Stimulated activated CD8-positive, alpha-beta memory T cell treated with anti-CD3 and anti-CD28 coated beads, Interleukin-2, amount 100 ng/mL, for 1 hour (primary cell): ENCODE measurements at places on chromosomes 2 and 18.

GRCh38 chr2:108575132-108575966, 41.1 kb downstream of the LIMS1 start:
- DNase-seq = no peak

DNA sequence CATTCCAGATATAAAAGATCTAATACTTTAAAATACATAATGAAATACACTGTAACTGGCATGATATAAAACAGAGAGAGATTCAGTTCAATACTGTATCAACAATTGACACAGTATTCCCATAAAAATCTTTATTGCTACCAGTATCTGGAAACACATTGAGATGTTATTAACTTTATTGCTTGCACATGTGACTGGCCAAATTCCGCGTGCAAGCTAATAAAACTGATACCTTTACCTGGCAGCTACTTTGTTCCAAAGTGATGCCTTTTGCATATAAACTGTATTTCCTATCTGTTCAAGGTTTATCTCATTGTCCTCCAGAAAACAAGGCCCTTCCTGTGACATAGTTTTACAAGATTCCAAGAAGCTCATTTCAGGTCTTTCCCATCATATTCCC, 15.4 kb upstream of the REG1B start:
- no peak for DNase-seq

DNA sequence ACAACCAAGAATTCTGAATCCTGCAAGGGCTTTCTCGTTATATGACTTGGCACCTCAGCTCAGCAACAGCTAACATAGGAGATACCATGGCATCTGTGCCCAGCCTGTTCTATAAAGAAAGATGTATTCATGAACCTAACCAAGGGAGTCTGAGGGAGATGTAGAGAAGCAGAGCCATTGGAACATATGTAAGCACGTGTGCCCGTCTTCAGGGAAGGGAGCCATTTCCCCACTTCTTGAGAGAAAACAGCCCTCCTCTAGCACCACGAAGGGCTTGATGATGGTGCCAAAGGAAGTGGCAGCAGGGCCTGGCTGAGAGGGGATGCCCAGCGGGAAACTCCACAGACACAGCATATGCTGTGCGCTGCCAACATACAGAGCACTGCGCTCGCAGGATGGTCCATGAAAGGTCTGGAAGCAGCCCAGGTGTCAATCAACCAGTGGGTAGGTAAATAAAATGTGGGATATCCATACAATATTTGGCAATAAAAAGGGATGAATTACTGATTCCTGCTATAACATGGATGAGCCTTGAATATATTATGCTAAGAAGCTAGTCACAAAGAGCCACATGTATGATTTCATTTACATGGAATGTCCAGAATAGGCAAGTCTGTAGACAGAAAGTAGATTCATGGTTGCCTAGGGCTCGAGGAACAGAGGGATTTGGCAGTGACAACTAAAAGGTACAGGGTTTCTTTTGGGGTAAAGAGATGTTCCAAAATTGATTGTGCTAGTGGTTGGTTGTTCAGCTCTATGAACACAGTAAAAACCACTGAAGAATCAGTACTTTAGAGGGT, 16.1 kb downstream of the TMEM247 start:
- no peak for DNase-seq

- DNase-seq = no peak
These were observed 10.1 kb upstream of the BOK start for GRCh38 chr2:241548451-241548835.

DNA sequence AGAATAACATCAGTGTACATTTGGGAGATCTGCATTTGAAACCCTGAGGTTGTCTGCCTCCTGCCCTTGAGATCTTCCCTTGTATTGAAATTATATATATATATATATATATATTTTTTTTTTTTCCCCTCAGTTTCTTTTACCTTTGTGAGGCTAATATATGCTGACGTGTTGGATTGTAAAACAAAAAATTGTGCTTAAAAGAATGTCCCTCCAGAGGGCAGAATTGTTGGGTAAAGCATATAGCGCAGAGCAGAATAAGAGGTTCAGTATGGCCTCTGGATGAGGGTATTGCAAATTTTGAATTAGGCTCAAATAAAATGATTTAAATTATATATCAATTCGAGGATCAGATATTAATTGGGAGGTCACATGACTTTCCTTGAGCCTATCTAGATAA, 12.4 kb downstream of the NABP1 start:
- no peak for DNase-seq

GRCh38 chr2:6535572-6535971, 330.1 kb downstream of the CMPK2 start:
- DNase-seq = no peak

GRCh38 chr18:49459404-49460171, 857 bp downstream of the DYM start:
- no peak for DNase-seq

DNA sequence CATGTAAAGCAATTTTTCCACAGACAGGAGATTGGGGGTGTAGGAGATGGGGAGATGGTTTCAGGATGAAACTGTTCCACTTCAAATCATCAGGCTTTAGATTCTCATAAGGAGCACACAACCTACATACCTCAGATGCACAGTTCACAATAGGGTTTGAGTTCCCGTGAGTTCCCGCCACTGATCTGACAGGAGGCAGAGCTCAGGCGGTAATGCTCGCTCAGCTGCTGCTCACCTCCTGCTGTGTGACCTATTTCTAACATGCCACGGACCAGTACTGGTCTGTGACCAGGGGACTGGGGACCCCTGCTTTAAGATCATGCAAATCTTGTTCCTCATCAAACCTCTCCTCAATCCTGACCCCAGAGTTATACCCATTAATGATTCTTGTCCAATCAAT, 70.1 kb downstream of the RPE start:
- DNase-seq = no peak

DNA sequence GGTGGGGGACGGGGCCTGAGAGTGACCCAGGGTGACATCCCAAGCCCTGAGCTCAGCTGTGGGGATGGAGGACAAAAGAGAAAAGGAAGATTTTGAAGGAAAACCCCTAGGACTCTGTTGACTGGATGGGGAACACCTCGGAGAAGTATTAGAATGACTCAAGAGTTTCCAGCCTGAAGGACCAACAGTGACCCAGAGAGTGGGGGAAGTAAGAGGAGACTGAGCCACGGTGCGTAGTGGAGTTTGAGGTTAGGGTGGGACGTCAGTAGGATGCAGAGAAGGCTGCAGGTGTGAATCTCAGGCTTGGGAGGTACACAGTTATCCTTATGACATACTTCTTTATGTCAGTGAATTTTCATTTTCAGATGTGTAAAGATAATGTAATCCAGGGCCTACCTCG, 119.5 kb downstream of the NCK2 start:
- DNase-seq = no peak

DNA sequence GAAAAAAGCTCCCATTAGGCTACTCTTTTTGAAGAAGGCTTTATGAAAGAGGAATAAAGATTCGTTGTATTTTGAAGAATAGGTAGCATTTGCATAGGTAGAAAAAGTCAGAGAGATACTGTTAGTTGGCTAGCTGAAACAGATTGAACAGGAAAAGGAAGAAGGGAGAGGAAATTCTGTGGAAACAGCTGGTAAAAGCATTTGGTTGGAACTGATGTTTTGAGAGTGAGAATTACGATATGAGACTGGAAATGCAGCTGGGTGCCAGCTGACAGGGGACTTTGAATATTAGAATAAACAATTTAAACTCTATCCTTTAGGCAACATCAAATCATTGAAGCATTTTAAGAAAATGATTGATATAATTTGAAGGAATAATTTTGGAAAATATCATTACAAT, 96.7 kb upstream of the CNTNAP5 start:
- no peak for DNase-seq

GRCh38 chr18:33712719-33713118, 134.7 kb downstream of the ASXL3 start:
- no peak for DNase-seq

DNA sequence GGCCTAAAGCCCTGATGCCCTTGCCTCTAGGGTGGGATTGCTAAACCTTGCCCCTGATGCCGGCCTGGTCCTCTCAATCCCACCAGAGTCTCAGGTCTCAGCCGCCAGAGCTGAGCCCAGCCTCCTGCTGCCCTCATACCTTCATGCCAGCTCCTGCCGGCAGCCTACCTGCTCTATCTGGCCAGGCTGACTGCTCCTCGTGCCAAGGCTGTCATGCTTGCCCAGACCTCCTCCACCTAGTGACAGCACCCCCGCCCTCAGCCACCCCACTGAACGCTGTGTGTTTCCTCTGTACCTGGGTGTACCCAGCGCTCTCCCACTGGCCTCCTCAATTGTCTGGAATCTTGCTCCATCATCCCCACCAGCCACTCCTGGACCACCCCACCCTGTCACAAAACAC, 120.1 kb downstream of the CACNB4 start:
- no peak for DNase-seq

GRCh38 chr2:102013206-102014040, 21.7 kb downstream of the IL1R2 start:
- DNase-seq = no peak

- DNase-seq = no peak
These were observed 56.2 kb downstream of the ITSN2 start for GRCh38 chr2:24304098-24304497.

DNA sequence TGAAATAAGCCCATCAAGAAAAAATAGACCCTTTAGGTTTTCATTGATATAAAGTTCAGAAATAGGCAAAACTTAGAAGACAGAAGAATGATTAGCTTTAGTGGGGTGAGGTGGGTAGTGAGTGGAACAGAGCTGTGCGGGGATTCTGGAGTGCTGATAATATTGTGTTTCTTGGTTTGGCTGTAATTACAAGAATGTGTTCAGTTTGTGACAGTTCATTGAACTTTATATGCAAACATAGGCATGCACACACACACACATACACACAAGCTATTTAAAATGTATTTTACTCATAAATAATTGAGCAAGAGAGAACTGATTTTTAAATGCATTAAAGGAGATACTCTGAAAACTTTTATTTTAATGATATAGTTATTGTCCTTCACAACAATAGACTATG, 17.1 kb downstream of the ARHGAP15 start:
- DNase-seq = no peak

GRCh38 chr2:177799531-177799930, 273.0 kb downstream of the PDE11A start:
- DNase-seq = no peak

- no peak for DNase-seq
These were observed 121.7 kb upstream of the GLI2 start for GRCh38 chr2:120613742-120614571.

- no peak for DNase-seq
These were observed 31.5 kb downstream of the SESTD1 start for GRCh38 chr2:179233083-179233490.

DNA sequence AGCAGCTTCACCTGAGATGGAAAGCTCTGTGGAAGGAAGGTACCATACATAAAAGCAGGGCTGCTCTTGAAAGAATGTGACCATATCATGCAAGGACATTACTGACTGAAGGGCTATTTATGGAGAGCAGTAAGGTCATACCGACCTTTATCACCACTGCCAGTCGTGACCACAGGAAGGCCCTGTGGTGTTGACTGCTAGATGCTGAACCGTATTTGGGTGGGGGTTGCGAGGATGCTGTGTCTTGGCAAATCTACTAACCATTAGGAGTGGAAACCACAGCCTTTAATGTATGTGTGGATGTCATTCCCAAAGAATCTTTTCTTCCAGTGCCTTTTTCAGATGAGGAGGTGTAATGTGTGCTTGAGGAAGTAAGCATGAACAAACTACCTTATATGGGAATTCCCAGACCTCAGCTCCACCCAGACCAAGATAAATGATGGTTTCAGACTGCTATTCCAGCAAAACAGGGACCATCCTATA, 60.8 kb downstream of the LIMS1 start:
- no peak for DNase-seq

DNA sequence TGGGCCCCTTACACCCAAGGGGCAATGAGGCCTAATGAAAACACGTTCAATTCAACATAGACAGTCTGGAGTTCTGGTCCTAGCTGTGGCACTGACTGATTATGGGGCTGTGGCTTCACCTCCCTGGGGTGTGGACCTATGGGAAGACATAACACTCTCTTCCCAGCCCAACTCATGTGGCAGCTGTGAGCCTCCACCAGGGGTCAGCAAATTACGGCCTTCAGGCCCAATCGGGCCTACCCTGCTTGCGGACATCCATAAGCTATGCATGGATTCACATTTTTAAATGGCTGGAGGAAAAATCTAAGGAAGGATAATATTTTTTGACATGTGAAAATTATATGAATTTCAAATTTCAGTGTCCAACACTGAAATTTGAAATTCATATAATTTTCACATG, 101.3 kb downstream of the LOXHD1 start:
- DNase-seq = no peak

- DNase-seq = no peak
These were observed 57.2 kb downstream of the SOX11 start for GRCh38 chr2:5749347-5749746.

DNA sequence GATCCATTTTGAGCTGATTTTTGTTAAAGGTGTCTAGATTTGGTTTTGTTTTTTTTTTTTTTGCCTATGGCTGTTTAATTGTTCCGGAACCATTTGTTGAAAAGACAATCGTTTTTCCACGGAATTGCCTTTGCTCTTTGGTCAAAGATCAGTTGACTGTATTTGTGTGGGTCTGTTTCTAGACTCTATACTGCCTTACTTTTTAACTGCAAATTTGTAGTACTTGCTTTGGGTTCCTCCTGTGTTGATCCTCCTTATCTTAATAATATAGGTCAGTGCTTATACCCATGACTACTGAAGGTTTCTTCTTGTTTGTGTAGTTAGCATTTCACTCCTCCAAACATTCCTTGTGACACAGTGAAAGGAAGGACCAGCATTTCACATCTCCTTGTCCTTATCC, 30.4 kb downstream of the CERS6 start:
- DNase-seq = no peak

DNA sequence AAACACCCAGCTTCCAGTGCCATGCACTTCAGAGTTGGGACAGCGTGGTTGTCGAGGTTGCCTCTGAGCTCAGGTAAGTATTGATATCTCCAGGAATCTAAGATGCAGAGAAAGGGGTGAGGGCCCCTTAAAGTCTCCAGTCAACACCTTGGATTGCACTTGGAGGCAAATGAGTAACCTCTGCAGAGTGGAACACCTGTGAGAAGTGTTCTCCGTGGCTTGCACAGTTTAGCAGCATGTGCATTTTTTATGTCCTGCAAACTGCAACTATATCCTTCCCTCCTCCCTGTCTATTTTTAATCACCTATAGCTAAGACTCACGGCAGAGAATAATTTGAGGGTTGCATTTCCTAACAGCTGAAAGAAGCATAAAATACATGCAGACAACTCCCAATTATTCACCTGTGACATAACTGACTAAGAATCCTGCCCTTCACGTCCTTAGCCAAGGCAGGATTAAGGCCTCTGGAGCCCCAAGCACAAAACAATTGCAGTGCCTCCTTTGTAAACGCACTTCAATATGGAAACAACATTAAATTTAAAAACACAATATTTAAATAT, 1.6 kb upstream of the ZNF385B start:
- no peak for DNase-seq

GRCh38 chr2:98508709-98509066, 64.0 kb downstream of the INPP4A start:
- no peak for DNase-seq

DNA sequence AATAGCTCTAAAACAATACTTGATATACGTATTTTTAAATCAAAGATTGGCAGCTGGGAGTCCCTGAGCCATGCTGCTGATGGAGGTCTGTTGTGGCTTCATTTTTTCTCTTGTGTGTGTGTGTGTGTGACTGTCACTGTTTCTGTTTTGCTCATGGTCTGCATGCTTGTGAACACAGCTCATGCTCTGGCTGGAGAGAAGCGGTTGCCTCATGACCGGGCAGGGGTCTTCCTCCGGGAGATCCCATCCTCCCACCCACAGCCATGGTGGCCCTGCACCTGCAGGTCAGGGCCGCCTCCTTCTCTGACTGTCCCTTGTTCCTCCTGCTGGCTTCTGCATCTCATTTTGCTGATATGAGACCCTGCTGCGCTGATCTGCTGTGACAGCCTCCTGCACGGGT, 47.3 kb upstream of the GALR1 start:
- DNase-seq = no peak
